Activated CD4-positive, alpha-beta T cell treated with anti-CD3 and anti-CD28 coated beads, Interleukin-10, Interleukin-2, amounts not matched to agents 100 ng/mL and 50 ng/mL, durations not matched to agents 16 hours and 8 hours (primary cell): ENCODE measurements at places on chromosomes 5 and 9.

DNA sequence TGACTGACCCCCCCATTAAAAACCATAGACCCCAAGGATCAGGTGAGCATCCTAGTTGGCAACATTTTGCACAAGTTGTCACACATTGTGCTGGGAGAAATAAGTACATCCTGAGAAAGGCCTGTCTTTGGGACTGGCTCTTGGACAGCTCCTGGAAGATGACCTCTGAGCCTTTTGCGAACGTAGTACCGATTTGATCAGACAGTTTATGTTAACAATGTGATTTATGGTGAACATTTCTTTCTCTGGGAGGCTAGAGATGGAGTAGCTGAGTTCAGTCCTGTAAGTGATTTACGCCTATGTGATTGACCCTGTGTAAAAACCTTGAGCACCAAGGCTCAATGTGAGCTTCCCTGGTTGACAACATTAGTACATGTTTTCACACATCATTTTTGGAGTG lies 41.7 kb downstream of the LOX start:
- DNase-seq: no peak

DNA sequence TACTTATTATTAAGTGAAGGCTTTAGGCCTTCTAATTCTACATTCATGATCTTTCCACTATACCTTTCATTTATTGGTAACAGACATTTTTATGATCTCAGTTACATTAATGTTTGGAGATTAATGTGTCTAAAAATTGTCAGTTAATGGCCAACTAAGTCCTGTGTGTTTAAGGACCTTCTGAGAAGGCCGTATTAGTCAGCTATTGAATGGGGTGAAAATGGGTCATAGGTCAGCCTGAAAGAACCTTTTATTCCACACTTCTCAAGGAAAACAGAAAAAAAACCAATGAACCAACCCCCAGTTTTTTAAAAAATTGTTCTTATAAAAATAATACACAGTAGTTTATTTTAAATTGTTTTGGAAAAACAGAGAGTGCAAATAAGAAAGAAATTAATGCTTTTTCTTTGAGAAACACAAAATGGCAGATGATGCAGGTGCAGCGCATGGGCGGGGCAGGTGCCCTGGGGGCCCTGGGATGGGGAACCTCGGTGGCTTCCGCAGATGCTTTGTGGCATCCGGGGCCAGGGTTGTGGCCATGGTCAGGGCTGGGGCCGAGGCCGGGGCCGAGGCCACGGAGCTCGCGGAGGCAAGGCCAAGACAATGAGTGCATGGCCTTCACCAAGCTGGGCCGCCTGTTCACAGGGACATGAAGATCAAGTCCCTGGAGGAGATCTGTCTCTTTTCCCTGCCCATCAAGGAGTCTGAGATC lies 141.9 kb downstream of the SPATA31D1 start:
- DNase-seq: no peak

DNA sequence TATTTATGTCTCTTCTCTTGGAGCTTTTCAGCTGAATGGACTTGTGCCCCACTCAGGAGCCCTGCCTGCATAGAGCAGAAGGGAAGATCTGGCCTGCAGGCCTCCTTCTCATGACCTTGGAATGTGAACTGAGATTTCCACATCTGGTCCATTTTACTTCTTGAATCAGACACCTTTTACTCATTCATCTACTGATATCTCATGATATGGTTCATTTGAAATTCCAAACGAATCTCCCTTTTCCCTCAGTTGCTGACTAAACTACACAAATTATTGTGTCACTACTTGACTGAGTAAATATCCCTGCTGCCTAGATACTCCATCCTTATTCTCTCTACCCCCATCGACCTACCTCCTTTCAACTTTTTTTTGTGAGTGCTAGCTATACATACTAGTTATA lies 138.7 kb downstream of the PLCXD3 start:
- no peak for DNase-seq

DNA sequence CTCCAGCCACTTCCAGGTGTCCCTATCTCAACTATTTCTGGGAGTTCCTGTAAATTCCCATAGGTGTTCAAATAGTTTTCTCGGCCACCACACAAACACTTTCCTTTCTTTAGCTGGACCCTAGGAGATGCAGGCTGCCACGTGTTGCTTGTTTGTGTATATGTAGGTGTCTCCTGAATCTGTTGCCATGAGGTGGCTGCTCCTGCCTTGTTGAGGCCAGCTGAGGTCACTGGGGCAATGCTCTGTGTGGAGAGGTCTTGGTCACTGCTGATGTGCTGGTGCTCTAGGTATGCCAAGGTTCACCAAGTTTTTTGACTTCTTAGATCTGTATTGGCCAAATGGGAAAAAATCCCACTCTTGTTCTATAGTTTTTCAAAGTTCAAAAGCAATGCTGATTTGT lies 132.5 kb upstream of the CHD1 start:
- DNase-seq: no peak
